ENCODE measurements at places on chromosomes 16 and 17.

GRCh38 chr16:53282975-53283946 is 151.0 kb upstream of the RBL2 start:
- no peak for DNase-seq

DNA sequence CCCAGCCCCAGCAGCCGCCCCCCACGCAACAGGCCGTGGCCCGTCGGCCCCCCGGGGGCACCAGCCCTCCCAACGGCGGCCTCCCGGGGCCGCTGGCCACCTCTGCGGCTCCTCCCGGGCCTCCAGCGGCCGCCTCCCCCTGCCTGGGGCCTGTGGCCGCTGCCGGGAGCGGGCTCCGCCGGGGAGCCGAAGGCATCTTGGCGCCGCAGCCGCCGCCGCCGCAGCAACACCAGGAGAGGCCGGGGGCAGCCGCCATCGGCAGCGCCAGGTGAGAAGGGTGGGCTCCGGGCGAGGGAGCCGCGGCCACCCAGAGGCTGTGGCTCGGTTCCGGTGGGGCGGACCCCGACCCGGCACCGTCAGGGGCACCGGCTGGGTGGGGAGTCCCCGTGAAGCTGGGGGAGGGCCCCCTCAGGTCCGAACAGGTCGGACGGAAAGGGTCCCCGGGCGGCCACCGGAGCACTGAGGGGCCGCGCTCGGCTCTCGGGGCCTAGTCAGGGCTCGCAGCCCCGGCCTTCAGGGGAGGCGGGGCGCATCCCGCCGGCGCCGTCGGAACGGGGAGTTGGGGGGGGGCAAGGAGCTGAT is 583 bp downstream of the ATXN2L start:
- DNase-seq: no peak

DNA sequence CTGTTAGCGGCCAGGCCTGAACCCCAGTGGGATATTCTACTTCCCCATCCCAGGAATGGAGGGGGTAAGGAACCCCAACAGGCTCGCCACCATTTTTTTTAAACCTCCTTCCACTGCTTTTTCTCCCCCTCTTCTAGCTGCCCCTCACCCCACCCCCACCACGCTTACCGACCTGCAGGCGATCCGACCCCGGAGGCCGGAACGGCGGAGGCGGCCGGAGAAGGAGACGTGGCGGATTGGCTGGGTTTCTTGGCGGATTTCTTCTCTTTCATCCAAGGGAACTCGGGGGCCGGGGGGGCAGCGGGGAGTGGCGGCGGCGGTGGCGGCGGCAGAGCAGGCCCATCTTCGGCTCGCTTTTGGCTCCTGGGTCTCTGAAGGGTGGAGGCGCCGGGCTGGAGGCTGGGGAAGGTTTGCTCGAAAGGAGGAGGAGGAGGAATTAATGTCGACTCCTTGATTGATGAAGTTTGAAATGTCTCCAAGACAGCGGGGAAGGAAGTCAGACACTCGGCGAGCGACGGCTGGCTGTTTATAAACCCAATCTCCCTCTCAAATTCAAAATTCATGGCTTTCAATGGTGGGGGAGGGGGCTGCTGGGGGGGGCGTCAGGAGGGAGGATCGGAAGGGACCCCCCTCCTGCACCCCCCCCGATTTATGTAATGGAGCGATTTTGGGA is 424 bp downstream of the HOXB2 start:
- no peak for DNase-seq

DNA sequence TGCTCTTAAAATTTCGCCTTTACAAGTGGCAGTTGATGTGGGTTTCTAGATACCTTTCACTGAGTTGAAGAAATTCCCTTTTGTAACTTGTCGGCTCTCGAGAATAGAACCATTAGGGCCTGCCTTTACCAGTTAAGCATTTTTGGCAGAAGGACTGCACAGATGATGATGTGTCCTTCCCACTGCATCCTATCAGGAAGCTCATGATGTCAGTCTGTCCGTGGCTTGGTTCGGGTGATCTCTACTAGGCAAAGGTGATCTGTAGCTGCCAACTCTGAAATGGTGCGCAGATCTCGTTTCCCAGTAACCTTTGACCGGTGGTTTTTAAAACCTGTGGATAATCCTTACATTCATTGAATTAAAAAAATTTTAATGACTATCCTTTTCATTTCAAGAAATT is 49.7 kb downstream of the ZNRF1 start:
- DNase-seq: no peak

DNA sequence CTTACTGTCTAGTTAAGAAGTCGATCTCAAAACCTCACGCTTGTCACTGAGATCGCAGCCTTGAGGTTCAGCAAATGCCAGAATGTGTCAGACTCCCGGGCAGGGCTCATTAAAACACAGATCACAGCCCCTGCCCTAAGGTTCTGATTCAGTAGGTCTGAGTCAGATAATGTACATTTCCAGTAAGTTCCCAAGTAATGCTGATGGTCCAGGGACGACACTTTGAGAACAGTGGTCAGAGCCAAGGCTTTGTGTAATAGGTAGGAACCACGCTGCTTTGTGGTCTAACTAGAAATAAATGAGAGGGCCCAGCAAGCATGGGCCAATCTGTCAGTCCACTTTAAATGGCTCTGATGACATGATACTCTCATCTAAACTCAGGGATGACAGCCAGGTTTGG is 228.6 kb downstream of the ZFHX3 start:
- no peak for DNase-seq

DNA sequence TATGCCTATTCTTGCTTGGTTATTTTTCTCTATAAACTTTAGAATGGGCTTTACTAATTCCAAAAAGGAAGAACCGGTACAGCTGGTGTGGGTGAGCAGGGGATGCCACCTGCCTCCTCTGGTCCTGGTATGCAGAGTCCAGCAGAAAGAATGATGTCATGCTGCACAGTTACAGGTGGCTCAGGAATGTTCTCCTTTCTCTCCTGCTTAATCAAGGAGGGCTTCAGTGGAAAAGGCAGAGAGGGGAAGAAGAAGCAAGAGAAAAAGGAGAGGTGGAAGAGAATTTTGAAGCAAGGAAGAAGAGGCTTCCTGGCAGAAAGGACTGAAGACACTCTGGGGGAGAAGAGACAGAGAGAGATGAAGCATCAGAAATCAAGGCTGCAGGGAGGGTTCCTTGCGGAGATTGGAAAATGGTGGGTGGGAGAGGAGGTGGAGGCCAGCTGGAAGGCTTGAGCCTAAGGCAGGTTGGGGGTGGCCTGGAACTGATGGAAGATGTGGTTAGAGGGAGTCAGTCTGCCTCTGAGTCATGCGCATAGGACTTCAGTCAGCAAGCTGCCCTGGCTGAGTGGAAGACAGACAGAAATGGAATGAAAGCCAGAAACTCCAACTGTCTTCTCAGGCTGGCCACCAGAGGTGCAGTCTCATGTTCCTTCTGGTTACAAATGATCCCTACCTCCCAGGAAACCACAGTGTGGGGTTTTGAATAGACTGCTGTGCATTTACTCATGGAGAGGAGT is 64.6 kb upstream of the CRHR1 start:
- no peak for DNase-seq

GRCh38 chr16:72834499-72834898 is 213.4 kb downstream of the ZFHX3 start:
- no peak for DNase-seq

DNA sequence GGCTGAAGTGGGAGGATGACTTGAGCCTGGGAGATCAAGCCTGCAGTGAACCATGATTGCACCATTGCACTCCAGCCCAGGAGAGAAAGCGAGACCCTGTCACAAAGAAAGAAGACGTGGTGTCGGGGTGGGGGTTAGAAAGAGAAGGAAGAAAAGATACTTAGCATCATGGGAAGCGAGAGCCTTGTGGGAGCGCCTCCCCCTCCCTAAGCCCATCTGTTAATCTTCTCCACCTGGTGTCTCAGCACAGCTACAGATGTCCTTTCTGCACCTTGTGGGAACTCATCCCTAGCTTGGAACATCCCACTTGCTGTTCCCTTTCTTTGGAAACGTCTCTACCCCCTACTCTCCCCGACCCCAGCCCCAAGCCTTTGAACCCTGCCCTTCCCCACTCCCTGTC is 6.0 kb downstream of the ZNF688 start:
- no peak for DNase-seq

GRCh38 chr17:63571632-63572310 is 21.5 kb downstream of the DCAF7 start:
- DNase-seq: no peak

DNA sequence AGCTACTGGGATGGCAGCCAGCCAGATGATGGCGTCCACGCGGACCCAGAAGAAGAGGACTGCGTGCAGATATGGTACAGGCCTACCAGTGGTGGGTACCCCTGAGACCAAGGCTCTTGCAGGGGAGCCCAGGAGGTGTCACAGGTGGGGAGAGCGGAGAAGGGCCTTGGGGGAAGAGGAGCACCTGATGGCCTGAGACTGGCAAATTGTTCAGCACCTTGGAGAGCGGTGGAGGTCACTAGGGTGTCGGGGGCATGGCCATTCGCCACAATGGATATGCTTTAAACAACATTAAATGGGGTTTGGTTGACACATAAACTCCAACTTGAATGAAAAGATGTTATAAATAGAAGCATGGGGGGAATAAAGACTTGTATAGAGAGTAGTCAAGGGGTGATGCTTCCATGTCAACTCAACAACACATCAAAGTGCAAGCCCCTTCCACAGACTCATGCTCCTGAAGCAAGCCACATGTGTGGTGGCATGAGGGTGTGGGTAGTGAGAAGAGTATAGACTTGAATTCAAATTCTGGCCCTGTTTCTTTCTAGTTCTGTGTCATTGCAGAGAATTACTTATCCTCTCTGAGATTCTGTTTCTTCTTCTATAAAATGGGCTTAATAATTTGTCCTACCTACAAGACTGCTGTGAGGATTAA is 22.2 kb downstream of the CLEC19A start:
- DNase-seq: no peak

- DNase-seq: no peak
These were observed 1.8 kb upstream of the HAPSTR1 start for GRCh38 chr16:9089660-9090059.

DNA sequence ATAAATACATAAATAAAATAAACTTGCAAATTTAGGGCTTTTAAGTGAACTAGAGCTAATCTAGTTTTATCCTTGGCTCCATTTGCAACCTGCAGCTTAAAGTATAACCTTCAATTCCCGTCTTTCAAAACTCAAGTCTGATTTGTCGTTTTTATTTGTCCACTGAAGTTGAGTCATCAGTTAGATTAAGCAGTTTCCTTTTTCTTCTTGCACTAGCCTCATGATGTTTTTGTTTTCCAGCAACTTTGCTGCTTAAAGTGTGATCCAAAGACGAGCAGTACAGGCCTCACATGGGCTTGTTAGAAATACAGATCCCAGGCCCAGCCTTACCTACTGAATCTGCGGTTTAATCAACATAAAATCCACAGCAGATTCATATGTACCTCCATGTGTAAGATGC is 13.8 kb downstream of the ARSG start:
- DNase-seq: no peak

DNA sequence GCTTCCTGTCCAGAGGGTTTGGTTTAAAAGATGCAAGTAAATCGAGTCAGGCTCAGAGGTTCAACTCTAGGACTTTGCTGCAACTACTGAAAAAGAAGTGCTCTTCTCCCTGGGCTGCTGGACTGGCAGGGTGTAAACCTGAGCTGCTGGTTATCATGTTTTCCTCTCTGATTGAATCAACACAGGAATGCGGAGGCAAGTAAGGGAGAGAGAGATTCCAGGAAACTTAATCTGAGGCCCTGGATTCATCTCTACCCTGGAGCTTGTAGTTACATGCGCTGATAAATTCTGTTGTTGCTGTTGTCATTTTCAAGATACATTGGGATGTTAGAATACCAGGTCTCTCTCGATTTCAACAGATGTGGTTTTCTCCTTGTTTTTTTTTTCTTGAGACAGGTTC is 8.2 kb upstream of the HS3ST3A1 start:
- DNase-seq: no peak

DNA sequence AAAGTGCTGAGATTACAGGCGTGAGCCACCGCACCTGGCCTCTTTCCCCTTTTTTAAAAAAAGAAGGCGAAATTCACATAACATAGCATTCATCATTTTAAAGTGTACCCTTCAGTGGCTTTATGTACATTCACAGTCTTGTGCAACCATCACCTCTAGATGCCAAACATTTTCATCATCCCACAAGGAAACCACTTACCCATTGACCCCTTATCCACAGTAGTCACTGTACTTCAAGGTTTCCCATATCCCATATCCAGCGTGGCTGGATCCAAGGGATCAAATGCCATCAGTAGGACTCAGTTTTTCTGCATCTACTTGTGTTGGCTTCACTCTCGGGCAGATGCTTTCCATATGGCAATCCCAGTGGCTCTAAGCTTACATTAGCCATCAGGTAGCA is 50.3 kb downstream of the BMERB1 start:
- DNase-seq: no peak

DNA sequence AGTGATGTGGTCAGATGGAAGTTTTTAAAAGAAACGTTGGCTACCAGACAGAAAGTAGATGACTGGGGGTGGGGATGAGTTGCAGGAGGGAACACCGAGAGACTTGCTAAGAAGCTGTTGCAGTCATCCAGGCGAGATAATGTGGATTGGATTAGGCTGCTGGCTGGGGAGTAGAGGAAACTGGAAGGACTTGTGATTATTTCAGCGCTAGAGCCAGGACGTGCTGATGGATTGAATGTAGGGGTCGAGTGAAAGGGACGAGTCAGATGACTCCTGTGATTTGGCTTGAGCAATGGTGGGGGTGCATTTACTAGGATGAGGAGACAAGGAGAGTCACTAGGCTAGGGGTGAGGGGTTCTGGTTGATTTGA is 88.5 kb downstream of the CLEC16A start:
- no peak for DNase-seq

- no peak for DNase-seq
These were observed 61.1 kb downstream of the PECAM1 start for GRCh38 chr17:64329588-64329987.

- DNase-seq: no peak
These were observed 16.2 kb upstream of the MRC2 start for GRCh38 chr17:62611292-62611691.

DNA sequence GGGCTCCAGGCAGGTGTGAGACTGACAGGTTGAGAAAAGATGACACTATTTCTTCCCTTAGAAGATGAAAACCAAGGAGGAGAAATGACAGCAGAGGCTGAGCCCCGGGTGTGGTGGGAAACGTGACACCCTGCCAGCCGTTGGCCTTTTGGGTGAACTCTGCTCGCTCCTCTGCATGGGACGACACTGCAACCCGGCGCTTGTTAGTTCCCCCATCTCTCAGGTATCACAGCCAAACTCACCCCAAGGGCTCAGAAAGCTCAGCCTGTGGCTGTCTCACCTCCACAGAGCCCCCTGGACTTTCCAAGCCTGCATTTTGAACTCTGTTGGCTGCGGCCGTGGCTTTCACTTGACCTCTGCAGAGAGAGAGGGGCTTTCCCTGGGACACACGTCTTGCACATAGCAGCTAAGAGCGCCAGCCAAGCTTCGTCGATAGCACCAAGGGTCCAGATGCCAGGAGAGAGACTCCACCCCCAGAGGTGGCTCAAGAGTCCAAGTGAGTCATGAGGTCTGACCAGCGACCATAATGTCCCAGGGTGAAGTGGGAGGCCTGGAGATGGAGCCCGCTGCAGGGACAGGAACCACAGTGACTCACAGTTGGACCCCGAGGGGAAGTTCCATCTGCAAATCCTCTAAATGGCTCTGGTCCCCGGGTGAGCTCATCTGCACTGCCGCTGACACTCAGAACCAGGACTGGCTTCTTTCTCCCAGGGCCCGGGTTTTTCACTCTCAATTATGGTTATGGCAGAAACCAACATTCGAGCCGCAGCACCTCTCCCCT is 301.9 kb downstream of the SOX9 start:
- DNase-seq: no peak
